ENCODE measurements at places on chromosomes 2 and 18. TPM values are rescaled to one million over a fixed set of nuclear protein-coding genes. Genes with fewer than 3 reads are reported as not detected.

HS1BP3 gene
- 21.1 TPM for total RNA-seq

GRCh38 chr18:38572554-38573111 lies 1007.0 kb upstream of the CELF4 start:
- no peak for DNase-seq

- no peak for DNase-seq
These were observed 114.2 kb downstream of the SGPP2 start for GRCh38 chr2:222538535-222538934.

DNA sequence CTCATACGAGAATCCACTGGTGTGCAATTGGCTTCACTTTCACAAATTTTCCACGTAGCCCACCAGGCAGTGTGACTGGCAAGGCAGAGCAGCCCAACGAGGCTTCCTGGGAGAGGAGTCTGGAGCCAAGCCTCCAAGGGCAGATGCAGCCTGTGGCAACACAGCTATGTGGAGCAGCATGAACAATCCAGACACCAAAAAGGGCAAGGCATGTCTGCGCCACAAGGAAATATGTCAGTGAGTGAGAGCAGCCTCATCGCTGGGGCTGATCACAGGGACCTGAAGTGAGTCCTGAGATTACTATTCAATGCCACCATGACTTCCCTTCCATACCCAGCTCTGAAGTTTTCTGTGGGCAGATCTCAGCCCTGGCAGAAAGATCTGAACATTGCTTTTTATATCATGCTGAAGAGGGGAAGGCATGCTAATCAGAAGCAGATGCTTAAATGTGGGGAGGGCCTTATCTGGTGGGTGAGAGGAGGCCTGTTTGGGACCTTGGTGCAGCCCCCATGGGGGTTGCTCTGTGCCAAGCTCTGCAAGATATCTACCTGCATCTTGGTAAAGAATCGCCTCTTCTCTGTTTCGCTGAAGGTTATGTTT lies 40.0 kb upstream of the PUM2 start:
- DNase-seq = no peak

GRCh38 chr2:28413152-28413898 lies 20.7 kb downstream of the FOSL2 start:
- DNase-seq = no peak

- DNase-seq = no peak
These were observed 90.2 kb upstream of the TWSG1 start for GRCh38 chr18:9244376-9244775.

LDLRAD4 gene
- total RNA-seq = 8.6 TPM

GRCh38 chr2:6800553-6800952 lies 65.2 kb downstream of the CMPK2 start:
- no peak for DNase-seq

- peak; percentile 64 for DNase-seq
These were observed 86.6 kb downstream of the ITGB1BP1 start for GRCh38 chr2:9336576-9337314.

DNA sequence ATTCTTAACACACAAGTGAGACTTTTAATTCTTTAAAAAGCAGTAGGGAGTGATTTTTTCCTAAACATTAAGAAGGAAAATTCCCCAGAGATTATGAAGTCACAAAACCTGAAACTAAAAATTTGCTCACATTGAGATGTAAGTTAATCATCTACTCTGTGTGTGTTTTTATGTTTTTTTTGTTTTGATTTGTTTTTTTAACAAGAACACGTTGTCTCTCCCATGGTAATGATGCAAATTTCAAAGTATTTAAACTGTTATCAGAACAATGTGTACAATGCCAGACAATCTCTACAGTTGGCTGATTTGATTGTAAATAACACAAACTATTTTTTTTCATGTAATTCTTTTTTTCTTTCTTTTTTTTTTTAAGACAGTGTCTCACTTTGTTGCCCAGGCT lies 71.5 kb downstream of the COLEC12 start:
- DNase-seq = no peak

DNA sequence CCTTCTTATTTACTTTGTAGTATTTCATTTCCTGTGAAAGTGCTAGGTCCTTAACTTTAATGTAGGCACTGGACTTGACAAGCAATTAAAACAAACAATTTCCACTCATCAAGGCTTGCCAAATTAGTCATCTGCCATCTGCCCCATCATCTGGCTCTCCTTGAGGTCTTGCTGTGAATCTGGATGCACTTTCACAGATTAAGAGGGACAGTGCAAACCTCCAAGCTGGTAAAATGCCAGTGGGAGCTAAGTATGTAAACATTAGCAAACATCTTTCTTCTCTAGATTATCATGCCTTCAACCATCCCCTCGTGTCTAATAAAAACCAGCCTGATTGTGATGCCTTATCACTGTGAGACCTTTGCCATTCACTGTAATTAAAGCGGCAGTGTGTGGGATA lies 402.9 kb downstream of the ERBB4 start:
- no peak for DNase-seq

GRCh38 chr2:230537531-230537976 lies 121.6 kb downstream of the SP100 start:
- DNase-seq = no peak

GRCh38 chr2:203623096-203623495 lies 83.3 kb upstream of the CD28 start:
- no peak for DNase-seq

- DNase-seq = peak; percentile 84
These were observed 52.5 kb upstream of the MCFD2 start for GRCh38 chr2:46967990-46968647.

GRCh38 chr2:70128005-70128404 lies 40.7 kb downstream of the PCBP1 start:
- no peak for DNase-seq

- no peak for DNase-seq
These were observed 1.4 kb upstream of the HSBP1L1 start for GRCh38 chr18:79962835-79963657.

GRCh38 chr2:215356334-215356947 lies 44.6 kb downstream of the ATIC start:
- no peak for DNase-seq

DNA sequence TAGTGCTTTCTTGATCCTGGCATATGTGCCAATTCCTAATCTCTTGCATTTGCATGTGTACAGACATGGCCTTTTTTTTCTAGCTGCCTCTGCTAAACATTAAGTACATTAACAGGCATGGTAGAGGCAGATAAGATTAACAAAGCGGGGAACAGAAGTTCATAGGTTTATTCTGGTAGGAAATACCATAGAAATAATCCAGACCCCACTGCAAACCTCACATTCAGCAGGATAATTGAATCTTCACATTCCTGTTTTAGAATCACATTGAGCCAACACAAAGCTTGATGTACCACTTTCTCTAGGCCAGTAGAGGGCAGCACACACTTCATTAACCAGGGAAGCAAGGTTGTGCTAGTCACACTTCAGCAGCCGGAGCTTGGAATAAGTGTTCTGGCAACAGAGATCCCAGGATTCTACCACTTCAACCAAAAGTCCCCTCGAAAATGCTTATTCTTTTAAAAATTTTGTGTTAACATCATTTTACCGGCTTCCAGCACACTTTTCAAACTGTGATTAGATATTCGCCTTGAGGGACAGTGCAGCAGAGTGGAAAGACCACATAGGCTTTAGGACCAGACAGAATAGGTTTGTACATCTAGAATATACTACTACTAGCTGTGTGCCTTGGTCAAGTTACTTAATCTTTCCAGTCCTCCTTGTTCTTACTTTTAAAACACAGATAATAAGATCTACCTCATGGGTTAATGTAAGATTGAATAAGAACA lies 420.2 kb upstream of the CHST9 start:
- DNase-seq = peak; percentile 63

GRCh38 chr2:197240421-197241041 lies 70.0 kb downstream of the ANKRD44 start:
- DNase-seq = no peak

DNA sequence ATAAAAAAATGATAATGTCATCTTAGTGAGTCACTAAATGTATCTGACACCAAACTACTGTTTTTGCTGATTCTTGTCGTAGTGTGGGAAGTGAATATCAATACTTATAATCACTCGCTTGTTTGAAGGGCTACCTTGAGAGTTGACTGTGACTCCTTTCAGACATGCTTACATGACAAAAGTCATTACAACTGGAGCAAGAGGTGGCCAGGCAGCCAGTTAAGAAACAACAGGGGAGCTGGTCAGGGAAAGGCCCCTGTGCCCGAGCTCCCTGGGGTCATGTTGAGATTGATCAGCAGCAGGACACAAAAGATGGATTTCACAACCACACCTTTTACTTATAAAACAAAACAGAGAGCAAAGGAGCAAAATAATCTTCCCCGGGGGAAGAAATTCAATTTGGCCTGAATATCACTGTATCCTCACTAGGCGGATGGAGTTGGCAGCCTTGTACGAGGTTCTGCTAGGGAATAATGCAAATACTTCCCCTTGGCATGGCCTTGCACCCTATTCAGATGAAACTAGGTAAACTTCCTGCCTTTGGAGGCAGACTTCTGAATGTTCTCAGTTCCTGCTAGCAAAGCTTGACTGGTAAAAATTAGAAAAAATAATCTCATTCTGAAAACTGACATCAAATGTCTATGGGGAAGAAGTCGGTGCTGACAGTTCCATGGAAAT lies 101.2 kb downstream of the DYNC1I2 start:
- DNase-seq = no peak

DNA sequence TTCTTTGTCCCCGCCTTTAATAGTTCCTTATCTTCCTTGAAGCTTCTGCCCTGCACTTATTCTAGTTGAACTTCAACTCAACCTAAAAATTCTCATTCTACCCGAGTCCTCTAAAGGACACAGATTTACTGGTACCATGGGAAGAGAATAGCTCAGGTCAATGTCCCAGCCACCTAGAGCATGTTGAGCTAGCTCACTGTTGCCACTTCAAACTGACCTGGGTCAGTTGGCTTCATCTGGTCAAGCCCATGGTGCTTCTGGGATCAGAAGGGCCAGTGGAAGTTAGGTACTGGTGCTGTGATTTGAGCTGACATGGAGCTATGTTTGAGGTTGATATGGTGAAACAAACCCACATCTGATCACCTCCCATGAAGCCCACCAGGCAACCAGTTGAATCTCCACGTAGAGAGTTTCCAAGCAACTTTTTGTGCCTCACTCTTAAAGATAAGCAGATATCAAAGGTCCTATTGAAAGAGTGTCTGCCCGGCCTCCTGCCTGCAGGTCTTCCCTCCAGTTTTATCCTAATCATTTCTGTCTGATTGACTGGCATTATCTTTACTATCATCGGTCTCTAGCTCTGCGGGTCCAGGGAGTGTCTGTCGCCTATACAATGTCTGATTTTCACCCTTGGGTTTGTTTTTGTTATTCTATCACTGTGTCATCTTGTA lies 17.2 kb downstream of the GREB1 start:
- no peak for DNase-seq

TLK1 gene
- 31.9 TPM for total RNA-seq

AMER3 gene
- total RNA-seq = 0.33 TPM

L3MBTL4 gene
- total RNA-seq = 10.9 TPM

PPP4R3B gene
- 50.1 TPM for total RNA-seq

DNA sequence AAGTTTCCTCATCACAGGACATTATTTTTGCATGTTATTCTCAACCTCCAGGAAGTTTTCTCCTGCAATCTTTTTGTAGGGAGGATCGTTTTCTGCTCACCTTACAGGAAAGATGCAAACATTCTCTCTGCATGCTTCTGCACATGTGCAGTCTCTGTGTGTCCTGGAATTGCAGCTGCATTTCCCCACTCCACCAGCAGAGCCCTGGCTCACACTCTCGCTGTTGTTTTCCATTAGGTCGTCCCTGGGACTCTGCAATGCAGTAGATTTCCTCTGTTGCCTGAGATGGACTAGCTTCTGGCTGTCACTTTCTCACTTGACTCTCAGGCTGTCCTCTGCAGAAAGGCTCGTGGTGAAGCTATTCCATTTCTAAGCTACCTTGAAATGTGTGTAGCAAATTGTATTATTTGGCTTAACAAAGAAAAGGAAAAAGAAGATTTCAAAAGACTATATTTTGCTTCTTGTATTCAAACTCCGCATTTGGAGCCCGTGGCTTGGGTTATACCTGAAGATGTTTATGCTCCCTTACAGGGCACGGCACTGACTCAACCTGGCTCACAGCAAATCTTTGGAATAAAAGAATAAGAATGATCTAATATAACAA lies 346.7 kb downstream of the RAD51AP2 start:
- DNase-seq = peak; percentile 13

DNA sequence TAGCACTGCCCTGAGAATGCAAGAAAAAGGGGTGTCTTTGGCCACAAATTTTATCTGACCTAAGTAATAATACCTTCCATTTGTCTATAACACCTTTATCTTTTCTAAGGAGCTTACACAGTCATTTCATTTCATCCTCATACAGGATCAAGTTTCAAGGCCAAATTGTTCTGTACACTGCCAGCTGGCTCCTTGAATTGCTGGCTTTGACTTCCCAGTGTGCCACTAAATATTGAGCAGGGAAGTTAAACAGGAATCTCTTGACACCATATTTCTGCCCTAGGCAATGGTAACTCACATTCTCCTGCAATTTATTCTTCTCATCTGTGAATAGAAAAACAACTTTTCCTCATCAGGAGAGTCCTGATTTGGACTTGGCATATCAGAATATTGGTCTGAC lies 195.1 kb upstream of the LRP1B start:
- DNase-seq = peak; percentile 15

TTN gene
- total RNA-seq = 94.6 TPM

- DNase-seq = no peak
These were observed 631.5 kb downstream of the SUCLG1 start for GRCh38 chr2:83827618-83828017.

MOGAT1 gene
- total RNA-seq = 1.8 TPM

DNA sequence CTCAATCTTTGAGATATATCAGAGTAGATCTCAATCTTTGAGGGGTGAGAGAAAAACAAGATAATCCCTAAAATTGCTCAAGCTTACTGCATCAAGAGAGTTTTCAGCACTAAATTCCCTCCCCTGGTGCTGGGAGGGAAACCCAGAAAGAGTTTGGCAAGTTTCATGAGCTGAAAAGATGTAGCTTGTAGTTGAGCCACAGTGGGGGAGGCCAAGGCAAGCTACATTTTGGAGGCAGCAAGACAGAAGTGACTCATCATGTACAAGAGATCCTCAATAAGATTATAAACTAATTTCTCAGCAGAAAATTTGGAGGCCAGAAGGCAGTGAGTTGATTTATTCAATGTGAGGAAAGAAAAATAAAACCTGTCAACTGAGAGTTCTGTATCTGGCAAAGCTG lies 308.2 kb downstream of the PIEZO2 start:
- peak; percentile 19 for DNase-seq

GRCh38 chr2:198116756-198117155 lies 312.4 kb downstream of the PLCL1 start:
- no peak for DNase-seq

- no peak for DNase-seq
These were observed 43.5 kb downstream of the SLC9A2 start for GRCh38 chr2:102662833-102663232.

GTF2A1L gene
- total RNA-seq = not detected

DNA sequence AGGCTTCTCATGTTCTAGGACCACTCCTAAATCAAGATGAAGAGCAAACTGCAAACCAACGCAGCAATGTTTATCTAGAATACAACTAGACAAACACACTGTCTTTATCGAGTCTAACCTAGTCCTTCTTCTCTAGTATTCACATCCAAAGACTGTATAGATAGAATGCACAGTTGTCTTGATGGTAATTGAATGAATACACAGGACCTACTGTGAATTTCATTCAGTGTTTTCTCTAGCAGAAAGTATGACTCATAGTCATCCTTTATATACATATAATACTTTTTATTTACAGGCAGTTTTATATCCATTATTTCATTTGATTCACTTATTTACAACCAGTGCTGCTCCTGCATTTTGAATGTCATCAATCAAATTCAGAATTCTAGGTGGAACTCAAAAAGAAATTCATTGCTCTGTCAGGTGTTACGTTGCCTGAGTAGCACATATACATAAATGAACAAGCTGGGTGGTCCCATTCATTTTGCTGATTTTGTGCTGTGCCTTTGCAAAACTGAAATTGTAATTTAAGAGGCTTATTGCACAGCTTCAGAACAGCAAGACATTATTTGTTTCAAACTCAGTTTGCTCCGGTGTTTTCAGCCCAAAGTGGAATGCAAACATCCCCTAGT lies 374.8 kb downstream of the EPHA4 start:
- no peak for DNase-seq
